ENCODE measurements at places on chromosomes 12 and 14. TPM values are rescaled to one million over a fixed set of nuclear protein-coding genes. Genes with fewer than 3 reads are reported as not detected.

Gene GDF3
- 19.3 TPM for total RNA-seq

Gene FOXG1
- total RNA-seq, result 0.12 TPM

Gene SLC7A7
- 3.6 TPM for total RNA-seq

Gene MMP19
- 0.08 TPM for total RNA-seq

Gene EP400
- 47.7 TPM for total RNA-seq

Gene KRT2
- total RNA-seq, result not detected

Gene NRIP2
- total RNA-seq, result not detected

Gene CLEC12A
- total RNA-seq, result not detected

Gene DDX24
- 150 TPM for total RNA-seq

Gene TAS2R42
- total RNA-seq, result not detected

Gene KLRD1
- total RNA-seq, result 0.03 TPM

Gene CLEC4D
- not detected for total RNA-seq

Gene LRR1
- total RNA-seq, result 31.8 TPM

Gene CSRP2
- 208 TPM for total RNA-seq

Gene IL26
- total RNA-seq, result not detected

Gene TIMM9
- 101 TPM for total RNA-seq

Gene TAS2R30
- 9.7 TPM for total RNA-seq

Gene SLC35E3
- 1.5 TPM for total RNA-seq

- DNase-seq, result no peak
Observed at GRCh38 chr14:77622366-77622961, 6.0 kb upstream of the SPTLC2 start.

DNA sequence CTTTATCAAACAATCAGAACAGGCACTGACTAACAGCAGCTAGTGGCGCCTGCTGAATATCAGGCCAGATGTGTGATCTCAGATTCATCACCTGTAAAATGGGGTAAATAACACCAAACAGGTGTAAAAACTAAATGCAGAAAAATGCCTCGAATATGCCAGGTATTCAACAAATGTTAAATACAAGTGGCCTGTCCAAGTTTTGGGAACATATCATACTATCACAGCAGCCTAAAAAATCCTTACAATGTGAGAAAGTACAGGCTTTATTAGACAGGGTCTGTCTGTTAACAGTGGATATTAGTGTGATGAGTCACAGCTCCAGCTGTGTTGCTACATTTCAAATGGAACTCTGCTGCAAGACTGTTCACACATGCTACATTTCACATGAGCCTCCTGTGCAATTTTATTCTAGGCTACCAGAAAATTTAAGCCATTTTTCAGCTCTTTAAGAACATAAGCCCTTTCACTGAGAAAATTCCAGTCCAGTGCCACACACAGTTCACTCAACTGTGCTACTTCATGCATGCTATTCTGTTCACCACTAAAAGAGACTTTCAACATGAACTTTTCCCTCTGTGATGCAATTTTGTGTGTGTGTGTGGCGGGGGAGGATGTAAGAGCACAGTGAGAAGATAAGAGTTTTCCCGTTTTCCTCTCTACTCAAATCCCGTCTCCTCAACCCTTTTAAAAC lies 56.7 kb downstream of the MSRB3 start:
- DNase-seq, result no peak

GRCh38 chr12:103571286-103571685 lies 15.8 kb upstream of the STAB2 start:
- peak; percentile 89 for DNase-seq

GRCh38 chr12:102638777-102639176 lies 158.4 kb upstream of the IGF1 start:
- DNase-seq, result no peak

GRCh38 chr12:2289525-2289924 lies 236.7 kb downstream of the CACNA1C start:
- DNase-seq, result no peak

- DNase-seq, result peak; percentile 85
Observed at GRCh38 chr14:103292426-103293374, 41.3 kb upstream of the EIF5 start.

GRCh38 chr12:42588524-42589464 lies 752 bp downstream of the PRICKLE1 start:
- peak; percentile 83 for DNase-seq

- DNase-seq, result no peak
Observed at GRCh38 chr14:35932136-35932535, 106.0 kb downstream of the BRMS1L start.

GRCh38 chr12:3473171-3473570 lies 17.8 kb upstream of the PRMT8 start:
- DNase-seq, result no peak

GRCh38 chr12:32789446-32789845 lies 33.7 kb upstream of the YARS2 start:
- DNase-seq, result no peak

DNA sequence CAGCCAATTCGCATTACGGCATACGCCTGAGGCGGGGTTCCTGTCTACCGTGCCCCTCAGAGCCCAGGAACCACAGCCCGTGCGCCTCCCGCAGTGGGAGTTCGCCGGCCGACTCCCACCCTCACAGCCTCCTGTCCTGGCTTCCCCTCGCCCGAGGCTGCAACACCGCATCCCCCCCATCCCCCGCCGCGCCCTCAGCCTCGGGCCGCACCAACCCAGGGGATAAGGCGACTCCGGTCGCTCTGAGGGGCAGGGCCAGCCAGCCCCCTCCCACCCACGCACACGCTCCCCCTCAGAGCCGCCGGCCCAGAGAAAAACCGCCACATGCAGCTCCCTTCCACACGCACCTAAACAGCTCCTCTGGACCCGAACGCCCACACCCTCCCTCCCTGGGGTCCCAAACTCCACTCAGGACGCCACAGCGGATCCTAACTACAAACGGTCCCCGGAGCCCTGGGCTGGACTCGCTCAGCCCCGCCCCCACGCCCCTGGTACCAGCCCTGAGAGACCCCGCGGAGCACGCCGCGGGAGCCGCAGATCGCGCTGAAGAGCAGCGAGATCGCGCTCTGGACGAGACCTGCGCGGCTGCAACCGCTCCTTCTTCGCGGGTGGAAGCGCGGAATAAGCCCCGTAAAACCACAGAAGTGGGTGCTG lies at the start of gene C14orf39:
Gene C14orf39 (minus strand): TSS at position 466 of the 654 bp plus-strand sequence. CDS start 985 bp downstream, outside the sequence.
- peak; percentile 84 for DNase-seq

GRCh38 chr14:63598807-63599206 lies 42.9 kb downstream of the WDR89 start:
- DNase-seq, result no peak

GRCh38 chr12:131092901-131093603 lies 139.3 kb downstream of the ADGRD1 start:
- no peak for DNase-seq

- DNase-seq, result no peak
Observed at GRCh38 chr14:77582511-77582910, 33.9 kb downstream of the SPTLC2 start.

- DNase-seq, result peak; percentile 17
Observed at GRCh38 chr12:76866151-76866567, 12.7 kb downstream of the CSRP2 start.

GRCh38 chr12:108090107-108090899 lies 38.8 kb upstream of the WSCD2 start:
- peak; percentile 76 for DNase-seq

DNA sequence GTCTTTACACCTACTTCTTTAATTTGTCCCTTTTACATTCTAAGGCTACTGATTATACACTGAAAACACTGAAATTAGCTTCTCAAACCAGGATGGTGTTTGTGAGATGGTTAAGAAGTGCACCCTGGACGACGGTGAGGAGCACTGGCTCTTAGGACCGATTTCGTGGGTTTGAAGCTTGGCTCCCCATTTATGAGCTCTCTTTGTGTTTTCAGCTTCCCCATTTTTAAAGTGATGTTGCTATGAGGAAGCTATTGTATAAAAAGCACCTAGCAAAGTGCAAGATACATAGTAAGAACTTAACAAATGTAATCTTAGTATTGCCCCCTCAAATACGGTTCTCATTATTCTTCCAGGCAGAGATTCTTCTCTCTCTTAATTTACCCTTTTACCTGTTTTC lies 4.7 kb downstream of the NFYB start:
- DNase-seq, result no peak

- DNase-seq, result no peak
Observed at GRCh38 chr12:19058235-19059021, 71.1 kb upstream of the PLEKHA5 start.

DNA sequence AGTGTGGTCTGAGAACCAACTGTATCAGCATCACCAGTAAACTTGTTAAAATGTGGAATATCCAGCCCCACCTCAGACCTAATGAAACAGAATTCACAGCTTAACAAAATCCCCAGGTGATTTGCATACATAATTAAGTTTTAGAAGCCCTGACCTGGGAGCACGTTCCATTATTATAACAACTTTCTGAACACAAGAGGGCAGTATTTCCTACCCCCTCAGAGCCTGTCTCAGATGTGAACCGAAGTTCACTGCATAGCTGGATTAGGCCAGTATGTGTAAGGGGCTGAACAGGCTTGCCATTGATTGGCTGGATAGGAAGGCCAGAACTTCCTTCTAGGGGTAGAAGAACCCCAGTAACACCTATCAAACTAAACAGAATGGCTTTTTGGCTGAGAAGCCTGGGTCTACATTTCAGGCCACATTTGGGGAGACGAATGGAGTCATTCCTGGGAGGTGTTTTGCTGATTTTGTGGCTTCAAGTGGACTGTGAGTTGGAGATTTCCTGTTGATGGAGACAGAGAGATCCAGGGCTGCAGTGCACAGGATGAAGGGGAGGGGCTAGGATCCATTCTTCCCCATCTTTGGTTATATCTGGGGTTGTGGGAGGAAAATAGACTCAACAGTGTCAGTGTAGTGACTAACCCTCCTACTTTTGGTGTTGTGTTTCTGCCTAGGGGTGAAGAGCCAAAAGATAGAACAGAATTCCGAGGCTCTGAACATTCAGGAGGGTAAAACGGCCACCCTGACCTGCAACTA lies 94.7 kb upstream of the OR4E1 start:
- DNase-seq, result peak; percentile 86

DNA sequence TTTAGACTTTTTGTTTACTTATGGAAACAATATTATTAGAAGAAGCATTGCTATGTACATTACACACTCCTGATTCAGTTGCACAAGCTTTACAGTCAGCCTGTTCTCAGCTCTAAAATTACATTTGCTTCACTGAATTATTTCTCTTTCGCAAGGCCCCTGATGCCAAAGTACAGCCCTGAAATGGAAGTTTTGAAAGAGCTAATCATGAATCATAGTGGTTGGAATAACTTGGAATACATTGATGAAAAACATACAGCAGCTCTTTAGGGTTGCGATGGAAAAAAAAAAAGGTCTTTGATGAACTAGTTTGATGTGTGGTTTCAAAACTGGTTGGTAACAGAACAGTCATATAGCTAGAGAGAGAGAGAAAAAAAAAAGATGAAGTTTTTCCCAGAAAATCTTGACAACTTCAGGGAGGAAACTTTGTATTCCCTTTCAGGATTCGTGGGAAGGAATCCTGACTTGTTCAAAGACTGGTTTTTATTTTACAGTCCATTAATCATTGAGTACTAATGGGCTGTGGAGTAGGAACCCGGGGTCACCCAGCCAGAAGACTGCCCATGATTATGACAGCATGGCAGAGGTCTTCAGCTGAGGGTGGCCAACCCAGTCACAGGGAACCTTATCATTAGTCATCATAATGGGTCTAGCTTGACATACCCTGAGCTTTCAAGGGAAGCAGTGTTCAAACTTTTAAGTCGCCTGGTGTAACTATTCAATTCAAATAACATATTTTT lies 460.1 kb downstream of the NAV3 start:
- no peak for DNase-seq

- no peak for DNase-seq
Observed at GRCh38 chr12:116469344-116469743, 89.8 kb upstream of the MAP1LC3B2 start.

DNA sequence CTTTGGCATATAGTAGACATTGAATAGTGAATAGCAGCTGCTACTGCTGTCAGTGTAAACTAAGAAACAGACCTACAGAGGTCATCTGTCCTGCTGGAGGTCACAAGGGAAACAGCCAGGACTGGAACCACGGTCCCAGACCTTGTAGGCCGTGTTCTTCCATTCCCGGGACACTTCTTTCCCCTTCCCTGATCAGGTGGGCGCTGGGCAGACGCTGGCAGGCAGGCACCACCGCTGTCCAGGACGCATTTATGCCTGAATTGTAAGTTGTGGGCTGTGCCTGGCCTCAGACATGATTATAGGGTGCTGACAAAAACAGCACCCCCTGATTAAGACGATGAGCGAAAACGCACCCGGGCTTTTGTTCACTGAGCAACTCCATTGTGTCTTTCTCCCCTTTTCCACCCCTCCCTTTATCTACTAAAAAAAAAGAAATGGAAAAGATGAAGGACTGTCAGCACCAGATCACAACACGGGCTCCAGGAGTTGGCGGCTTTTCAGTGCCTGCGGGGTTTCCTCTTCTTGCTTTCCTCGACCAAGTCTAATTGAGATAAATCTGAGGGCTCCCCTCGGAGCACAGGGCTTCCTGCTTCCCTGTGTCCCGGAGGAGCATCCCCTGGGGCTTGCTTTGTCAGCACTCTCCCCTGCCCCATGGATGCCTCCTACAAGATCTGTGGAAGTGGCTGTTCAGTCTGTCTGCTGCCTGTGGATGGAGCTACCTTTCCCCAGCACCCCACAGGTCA lies 80.6 kb downstream of the TSPAN9 start:
- no peak for DNase-seq

DNA sequence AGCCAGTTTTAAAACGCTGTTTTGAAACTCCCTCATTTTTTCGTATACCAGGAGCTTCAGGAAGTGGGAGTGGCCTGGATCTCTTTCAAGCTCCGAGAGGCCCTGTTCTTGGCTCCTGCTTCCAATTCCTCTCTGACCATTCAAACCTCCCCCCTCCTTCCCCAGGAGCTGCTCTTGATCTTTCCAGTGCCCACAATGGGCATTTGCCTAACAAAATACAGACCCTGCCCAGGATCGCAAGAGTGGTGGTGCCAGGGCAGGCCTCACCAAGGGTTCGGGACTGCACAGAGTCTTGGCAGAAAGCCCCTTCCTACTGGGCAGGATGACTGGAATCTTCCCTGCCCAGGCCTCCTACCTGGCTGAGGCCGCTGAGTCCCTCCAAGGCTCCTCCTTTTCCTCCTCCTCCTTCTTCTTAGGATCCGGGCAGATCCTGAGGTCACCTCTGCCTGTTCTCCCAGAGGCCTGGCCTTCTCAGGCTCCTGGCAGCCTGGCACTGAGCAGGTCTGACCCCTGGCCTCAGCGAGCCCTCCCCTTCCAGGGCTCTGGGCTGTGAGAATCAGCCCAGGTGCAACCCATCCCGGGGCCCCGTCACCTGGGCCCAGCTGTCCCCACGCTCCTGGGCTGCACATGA lies 46.9 kb upstream of the NOS1 start:
- peak; percentile 63 for DNase-seq

DNA sequence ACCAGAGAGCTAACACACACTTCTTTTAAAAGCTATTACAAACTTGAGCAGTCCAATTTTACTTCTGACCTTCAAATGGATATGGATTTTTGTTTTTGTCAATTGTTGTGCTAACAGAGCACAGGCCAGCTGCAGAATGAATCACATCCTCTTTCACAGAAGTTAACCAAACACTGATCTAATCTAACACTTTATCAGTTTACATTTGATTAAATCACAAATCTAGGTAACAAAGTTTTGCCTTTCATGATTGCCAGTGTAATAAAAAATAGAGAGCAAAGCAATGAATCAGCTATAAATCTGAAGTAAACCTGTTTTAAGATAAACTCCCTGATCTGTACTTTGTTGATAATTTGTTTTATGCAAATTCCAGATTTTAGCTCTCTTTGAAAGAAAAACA lies 273.1 kb upstream of the RGS6 start:
- DNase-seq, result no peak

GRCh38 chr12:68943848-68944247 lies 10.9 kb upstream of the CPM start:
- DNase-seq, result no peak

- no peak for DNase-seq
Observed at GRCh38 chr12:5861416-5861815, 83.6 kb downstream of the ANO2 start.
